ENCODE measurements at places on chromosomes 5 and 9. TPM values are rescaled to one million over a fixed set of nuclear protein-coding genes. Genes with fewer than 3 reads are reported as not detected.

The RNF183 gene
- total RNA-seq = 0.35 TPM

The CKMT2 gene
- 7.8 TPM for total RNA-seq

The CNTFR gene
- total RNA-seq = 14.7 TPM

The IL3 gene
- total RNA-seq = not detected

The IL7R gene
- 1.3 TPM for total RNA-seq

The PCDHGA2 gene
- 11.6 TPM for total RNA-seq

The CCL21 gene
- total RNA-seq = 248 TPM

The TRAF1 gene
- total RNA-seq = 8.7 TPM

The MSX2 gene
- not detected for total RNA-seq

The PCDHGA8 gene
- total RNA-seq = 9.0 TPM

The PTGS1 gene
- total RNA-seq = 3.0 TPM

The CARTPT gene
- total RNA-seq = not detected

The STK32A gene
- 0.97 TPM for total RNA-seq

The QSOX2 gene
- total RNA-seq = 7.9 TPM

The SMIM32 gene
- not detected for total RNA-seq

The F12 gene
- total RNA-seq = not detected

The CAMK2A gene
- 6.7 TPM for total RNA-seq

The PRLR gene
- total RNA-seq = 15.8 TPM

The FGF10 gene
- 5.9 TPM for total RNA-seq

The CMYA5 gene
- total RNA-seq = 19.7 TPM

The CCNJL gene
- under 0.01 TPM for total RNA-seq

The SMIM3 gene
- 55.9 TPM for total RNA-seq

The KCNV2 gene
- not detected for total RNA-seq

The FCN2 gene
- total RNA-seq = not detected

The GRM6 gene
- total RNA-seq = not detected

The SGCD gene
- total RNA-seq = 9.2 TPM

The DBH gene
- total RNA-seq = not detected

The ADAMTS16 gene
- total RNA-seq = 19.2 TPM

The DPM2 gene
- 19.7 TPM for total RNA-seq

The PCDHB6 gene
- total RNA-seq = 2.3 TPM

The CCDC152 gene
- 3.9 TPM for total RNA-seq

The MED27 gene
- 8.7 TPM for total RNA-seq

The STPG3 gene
- total RNA-seq = not detected

The GARIN3 gene
- not detected for total RNA-seq

The SIT1 gene
- total RNA-seq = 0.51 TPM

The NIM1K gene
- total RNA-seq = 0.26 TPM

The PTPRD gene
- 49.0 TPM for total RNA-seq

The TGFBI gene
- total RNA-seq = 27.9 TPM

The PAPPA gene
- 17.1 TPM for total RNA-seq

The SHC3 gene
- total RNA-seq = 0.51 TPM

The CRAT gene
- 20.0 TPM for total RNA-seq

The FBXW11 gene
- 111 TPM for total RNA-seq

The CFAP90 gene
- not detected for total RNA-seq

The IL5 gene
- not detected for total RNA-seq

The CDH9 gene
- not detected for total RNA-seq

The PCDHGA3 gene
- total RNA-seq = 0.51 TPM

The C1QTNF3 gene
- total RNA-seq = 7.6 TPM

The SLC6A19 gene
- not detected for total RNA-seq

The PCDHGA12 gene
- 22.0 TPM for total RNA-seq

The SPINK13 gene
- not detected for total RNA-seq

The ZNF366 gene
- total RNA-seq = 20.0 TPM

The ALG2 gene
- 62.2 TPM for total RNA-seq

Measured in uterus (tissue), 4 donors.